Natural killer cell (primary cell): ENCODE measurements at places on chromosomes 7 and 10. TPM values are rescaled to one million over a fixed set of nuclear protein-coding genes. Genes with fewer than 3 reads are reported as not detected.

DNA sequence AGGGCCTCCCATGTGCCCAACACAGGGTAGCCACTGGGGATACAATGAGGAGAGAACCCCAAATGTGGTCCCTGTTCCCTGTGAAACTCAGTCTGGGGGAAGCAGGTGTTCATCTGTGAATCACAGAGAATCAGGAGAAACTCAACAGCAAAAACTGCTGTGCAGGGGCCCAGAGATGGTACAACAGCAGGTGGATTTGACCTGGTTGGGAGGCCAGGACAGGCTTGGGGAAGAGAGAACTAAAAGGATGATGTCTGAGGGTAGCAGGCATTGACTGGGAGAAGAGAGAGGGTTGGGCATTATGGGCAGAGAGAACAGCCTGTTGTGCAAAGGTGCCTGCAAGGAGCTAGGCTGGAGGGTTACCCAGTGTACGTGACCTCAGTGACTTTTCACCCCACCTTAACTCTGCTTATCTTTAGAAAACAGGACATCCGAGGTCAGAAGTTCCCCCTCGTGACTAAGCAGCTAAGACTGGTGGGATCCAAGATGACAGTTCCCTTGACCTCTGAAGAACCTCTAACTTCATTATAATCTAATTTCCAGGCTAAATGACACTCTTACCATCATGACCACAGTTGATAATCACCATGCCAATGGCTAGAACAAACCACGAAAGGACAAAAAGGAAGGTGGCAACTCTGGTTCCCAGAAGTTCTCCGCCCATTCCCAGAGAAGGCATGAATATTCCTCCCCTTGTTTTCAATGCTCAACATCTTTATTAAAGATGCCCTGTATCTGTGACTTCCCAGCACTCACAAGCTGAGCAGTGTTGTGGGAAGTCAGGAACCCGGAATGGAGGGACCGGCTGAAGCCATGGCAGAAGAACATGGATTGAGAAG, 5.1 kb upstream of the ADAMTS14 start:
- no peaks in the 10 kb centered on the region for H3K36me3 ChIP-seq
- DNase-seq = no peak
- H3K27ac ChIP-seq = no peak overlapping the region
- no peak overlapping the region for H3K4me3 ChIP-seq
- H3K27me3 ChIP-seq = no peaks in the 10 kb centered on the region

DNA sequence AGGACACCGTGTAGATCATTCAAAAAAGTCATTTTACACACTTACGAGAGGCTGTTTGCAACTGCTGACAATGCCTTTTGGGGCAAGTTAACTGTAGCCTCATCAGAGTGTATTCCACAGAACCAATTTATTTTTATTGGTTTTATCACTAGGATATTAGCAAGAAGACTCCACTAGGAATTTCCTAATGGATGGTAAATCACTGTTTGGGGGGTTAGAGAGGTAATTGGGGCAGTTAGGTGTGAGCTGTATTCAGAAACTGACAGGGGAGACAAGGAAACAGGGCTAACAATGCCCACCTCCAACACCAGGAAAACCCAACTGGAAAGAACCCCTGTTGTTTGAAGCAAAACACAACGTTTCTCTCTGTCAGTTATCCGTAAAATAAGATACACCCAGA, 383.0 kb upstream of the SHH start:
- H3K36me3 ChIP-seq = no peaks in the 10 kb centered on the region
- H3K27me3 ChIP-seq = no peaks in the 10 kb centered on the region
- H3K4me3 ChIP-seq = no peak overlapping the region
- H3K4me1 ChIP-seq = no peaks in the 10 kb centered on the region
- H3K27ac ChIP-seq = no peak overlapping the region
- DNase-seq = no peak

GRCh38 chr7:39623047-39623731, at the start of gene RALA:
TSS of gene RALA (plus strand) at chr7:39623572. CDS start at chr7:39686668, 63,096 bp downstream.
- H3K4me3 ChIP-seq = peak within 1 kb of the TSS; percentile 79
- H3K27ac ChIP-seq = peak within 1 kb of the TSS; percentile 91
- DNase-seq = peak; percentile 85

DNA sequence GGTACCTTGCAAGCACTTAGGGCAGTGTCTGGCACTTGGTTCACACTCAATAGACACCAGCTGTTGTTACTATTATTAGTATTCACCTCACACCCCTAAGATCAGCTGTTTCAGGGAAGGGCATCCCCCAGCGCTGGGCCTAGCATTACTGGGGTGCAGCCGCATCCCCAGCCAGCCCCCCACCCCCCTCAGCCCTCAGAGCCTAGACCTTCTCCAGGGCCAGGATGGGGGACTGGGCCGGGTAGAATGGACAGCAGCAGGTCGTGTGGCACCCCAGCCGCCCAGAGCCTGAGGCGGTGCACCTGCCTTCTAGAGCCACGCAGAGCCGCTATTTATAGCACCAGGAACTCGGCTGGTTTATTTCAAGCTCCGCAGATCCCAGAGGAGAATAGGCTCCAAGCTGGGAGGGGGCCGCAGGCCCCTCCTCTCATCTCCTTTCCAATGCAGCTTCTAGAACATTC, 60.5 kb downstream of the GTF2IRD1 start:
- H3K27me3 ChIP-seq = no peaks in the 10 kb centered on the region
- H3K36me3 ChIP-seq = no peaks in the 10 kb centered on the region
- no peaks in the 10 kb centered on the region for H3K4me1 ChIP-seq
- DNase-seq = no peak

GRCh38 chr10:116744163-116744753, 1.9 kb upstream of the HSPA12A start:
- DNase-seq = no peak
- H3K27me3 ChIP-seq = peaks cover 26% of the 10 kb centered on the region
- peaks cover 12% of the 10 kb centered on the region for H3K4me1 ChIP-seq

GRCh38 chr7:143477501-143478150, at the start of gene TAS2R41:
TSS of gene TAS2R41 (plus strand) at chr7:143477873. CDS start at chr7:143477873, 0 bp downstream.
- no peaks in the 10 kb centered on the region for H3K36me3 ChIP-seq
- H3K27me3 ChIP-seq = no peaks in the 10 kb centered on the region
- H3K27ac ChIP-seq = no peak within 1 kb of the TSS
- no peak for DNase-seq
- no peak within 1 kb of the TSS for H3K4me3 ChIP-seq

DNA sequence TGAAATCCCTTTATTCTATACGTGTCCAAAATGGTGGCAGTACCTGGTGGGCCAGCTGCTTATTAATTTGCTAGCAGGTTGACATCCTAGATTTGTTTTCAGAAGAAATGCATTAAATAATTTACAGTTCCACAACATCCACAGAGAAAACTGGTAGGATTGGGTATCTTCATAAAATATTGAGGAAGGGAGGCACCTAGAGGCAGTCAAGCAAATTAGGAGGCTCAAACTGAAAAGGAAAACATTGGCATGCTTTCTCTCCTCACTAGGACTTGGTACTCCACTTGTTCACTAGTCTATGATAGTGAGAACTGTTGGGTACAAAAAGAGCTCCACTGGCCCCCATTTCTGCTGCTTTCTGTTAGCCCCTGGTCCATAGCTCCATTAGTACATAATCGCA, 18.3 kb upstream of the LRGUK start:
- no peak for DNase-seq
- no peak overlapping the region for H3K4me3 ChIP-seq

The GHRHR gene
- total RNA-seq = not detected

The NUDT1 gene
- 18.2 TPM for total RNA-seq

The ADAM8 gene
- total RNA-seq = 682 TPM
